ENCODE measurements at places on chromosomes 1 and 21. TPM values are rescaled to one million over a fixed set of nuclear protein-coding genes. Genes with fewer than 3 reads are reported as not detected.
A peak's percentile ranks its signal among the peaks of the same experiment; 100 is the strongest.

DNA sequence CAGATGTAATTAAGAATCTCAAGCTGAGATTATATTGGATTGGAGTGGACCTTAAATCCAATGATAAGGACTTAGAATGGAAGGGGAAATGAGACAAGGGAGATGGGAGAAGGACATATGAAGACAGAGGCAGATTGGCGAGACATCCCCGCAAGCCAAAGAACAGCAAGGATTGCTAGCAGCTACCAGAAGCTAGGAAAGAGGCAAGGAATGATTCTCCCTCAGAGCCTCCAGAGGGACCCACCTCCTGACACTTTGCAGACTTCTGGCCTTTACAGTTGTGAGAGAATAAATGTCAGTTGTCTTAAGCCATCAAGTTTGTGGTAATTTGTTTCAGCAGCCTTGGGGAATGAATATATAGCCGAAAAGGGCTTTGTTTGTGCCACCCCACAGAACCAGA lies 20.7 kb downstream of the METTL13 start:
- no peak for DNase-seq

DNA sequence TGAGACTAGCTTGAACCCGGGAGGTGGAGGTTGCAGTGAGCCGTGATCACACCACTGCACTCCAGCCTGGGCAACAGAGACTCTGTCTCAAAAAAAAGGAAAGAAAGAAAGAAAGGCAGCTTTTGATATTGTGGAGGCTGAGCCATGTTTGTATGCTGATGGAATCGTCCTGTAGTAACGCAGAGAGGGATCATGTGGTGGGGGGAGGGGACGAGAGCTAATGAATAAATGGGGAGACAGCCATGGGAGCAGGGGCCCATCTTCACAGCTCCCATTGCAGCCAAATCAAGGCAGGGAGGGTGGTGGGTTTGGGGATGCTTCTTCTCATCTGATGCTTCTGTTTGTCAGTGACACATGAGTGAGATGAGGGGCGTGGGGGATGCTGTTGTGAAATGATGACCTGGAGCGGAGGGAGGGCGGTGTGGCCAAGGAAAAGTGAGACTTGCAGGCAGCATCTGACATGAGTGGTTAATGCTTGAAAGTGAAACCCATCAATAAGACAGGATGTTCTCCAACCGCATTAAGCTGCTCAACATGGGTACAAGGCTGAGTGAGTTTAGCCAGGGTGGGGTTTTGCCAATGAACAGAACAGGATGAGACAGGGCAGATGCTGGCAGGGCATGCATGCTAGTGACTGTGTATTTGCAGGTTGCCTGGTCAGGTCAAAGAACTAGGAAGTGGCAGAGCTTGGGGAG lies 16.7 kb downstream of the SPATA21 start:
- no peak for DNase-seq

- no peak for DNase-seq
Measured at GRCh38 chr1:80450711-80451110, 1350.0 kb upstream of the ADGRL2 start.

GRCh38 chr1:198620218-198620617 lies 18.6 kb upstream of the PTPRC start:
- no peak for DNase-seq

DNA sequence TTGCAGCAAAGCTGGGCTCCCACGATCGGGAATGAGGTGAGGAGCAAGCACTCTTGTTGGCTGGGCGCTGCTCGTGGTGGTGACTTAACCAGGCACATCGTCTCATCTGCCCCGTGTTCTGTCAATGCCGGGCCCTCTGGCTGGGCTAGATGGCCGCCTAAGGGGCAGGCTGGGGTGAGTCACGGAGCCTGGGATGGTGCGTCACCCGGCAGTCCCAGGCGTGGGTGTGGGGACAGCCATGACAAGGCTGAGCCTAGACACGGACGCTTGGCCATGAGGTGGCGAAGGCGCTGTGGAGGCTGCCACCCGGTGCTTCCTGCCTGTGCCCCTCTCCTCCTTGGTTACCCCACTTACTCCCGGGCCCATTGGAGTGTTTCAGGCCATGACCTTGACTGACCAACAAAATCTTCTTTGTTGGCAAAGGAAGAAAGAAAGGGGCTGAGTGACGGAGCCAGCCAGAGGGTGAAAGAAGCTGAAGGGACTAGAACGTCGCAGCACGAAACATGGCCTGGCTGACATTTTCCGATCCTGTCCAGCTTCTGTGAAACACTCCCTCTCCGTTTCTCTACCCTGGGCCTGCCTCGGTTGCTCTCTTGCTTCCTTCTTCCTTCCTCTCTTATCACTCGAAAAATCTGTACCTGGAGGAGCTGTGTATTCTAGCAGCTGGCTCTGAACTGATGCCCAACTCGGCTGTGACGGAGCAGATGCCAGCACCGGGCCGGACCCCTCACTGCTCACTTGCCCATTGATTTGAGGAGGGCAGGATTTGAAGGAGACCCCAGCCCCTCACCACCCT lies 596 bp downstream of the CD247 start:
- DNase-seq, result no peak

GRCh38 chr1:213414911-213415310 lies 363.9 kb downstream of the RPS6KC1 start:
- DNase-seq, result no peak

- DNase-seq, result no peak
Measured at GRCh38 chr1:224259986-224260385, 70.0 kb downstream of the NVL start.

DNA sequence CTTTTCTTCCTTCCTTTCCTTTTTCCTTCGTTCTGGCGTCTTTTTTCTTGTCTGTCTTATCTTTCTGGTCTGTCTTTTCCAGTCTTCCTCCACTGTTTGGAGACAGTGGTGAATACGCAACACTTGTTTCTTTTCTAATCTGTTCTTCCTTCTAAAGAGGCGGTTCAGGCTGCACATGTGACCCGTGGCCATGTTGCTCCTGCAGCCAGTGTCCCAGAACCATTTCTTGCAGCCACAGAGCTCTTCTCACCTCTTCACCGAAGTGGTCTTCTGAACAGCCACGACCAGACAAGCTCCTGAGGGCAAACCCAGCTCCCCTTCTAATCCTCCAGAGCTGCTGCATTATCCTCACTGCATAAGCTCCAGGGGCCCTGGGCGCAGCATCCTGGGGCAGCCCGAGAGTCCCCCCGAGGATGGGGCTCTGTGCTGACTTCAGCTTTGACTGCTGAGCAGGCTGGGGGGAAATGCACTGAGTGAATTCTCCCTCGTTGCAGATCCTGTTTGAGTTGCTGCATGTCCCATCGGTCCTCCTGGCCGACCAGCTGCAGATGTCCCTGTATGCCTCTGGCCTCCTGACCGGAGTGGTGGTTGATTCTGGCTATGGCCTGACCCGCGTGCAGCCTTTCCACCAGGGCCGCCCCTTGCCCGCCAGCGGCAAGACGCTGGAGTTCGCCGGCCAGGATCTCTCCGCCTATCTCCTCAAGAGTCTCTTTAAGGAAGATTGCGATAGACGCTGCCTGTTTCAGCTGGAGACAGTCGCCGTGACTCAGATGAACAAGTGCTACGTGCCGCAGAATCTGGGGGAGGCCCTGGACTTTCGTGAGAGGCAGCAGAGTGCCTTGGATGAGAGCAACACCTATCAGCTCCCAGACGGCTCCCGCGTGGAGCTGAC lies 70.4 kb downstream of the ACTL8 start:
- DNase-seq, result no peak

DNA sequence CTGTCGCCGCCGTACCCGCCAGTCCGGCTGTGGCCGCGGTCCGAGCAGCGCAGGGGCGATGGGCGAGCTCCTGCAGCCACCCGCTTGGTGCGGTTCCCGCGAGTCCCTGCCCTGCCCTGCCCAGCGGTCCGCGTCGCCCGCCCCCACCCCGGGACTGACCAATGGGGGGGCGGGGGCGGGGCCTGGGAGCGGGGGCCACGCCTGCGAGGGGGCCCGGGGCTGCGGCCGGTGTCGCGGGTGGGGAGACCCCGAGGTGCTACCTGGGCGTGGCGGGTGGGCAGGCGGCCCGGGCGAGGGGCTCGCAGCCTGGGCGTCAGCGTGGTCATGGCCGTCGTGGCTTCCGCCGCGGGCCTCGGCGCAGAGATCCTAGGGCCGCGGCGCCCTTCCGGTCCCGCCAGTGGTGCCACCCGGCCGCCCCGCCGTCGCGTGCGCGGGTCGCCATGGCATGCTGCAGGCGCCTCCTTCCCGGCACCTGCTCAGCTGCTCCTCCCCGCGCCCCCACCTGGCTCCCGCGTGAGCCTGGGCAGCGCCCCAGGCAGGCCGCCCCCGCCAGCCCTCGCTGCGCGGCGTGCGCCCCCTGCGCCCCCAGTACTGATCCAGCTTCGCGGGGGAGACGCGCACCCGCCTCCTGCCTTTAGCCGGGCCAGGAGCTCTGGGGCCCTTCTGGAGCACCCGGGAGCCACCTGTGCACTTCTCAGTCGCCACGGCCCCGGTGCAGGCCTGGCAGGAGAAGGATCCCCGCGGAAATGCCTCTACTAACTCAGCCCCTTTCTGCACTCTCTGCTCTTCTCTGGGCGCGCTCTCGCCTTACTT lies at the start of gene BMP8B:
Gene BMP8B, minus strand, starts transcription at position 108 of the 813 bp plus-strand sequence. CDS start 380 bp downstream, outside the sequence.
- peak; percentile 22 for DNase-seq

DNA sequence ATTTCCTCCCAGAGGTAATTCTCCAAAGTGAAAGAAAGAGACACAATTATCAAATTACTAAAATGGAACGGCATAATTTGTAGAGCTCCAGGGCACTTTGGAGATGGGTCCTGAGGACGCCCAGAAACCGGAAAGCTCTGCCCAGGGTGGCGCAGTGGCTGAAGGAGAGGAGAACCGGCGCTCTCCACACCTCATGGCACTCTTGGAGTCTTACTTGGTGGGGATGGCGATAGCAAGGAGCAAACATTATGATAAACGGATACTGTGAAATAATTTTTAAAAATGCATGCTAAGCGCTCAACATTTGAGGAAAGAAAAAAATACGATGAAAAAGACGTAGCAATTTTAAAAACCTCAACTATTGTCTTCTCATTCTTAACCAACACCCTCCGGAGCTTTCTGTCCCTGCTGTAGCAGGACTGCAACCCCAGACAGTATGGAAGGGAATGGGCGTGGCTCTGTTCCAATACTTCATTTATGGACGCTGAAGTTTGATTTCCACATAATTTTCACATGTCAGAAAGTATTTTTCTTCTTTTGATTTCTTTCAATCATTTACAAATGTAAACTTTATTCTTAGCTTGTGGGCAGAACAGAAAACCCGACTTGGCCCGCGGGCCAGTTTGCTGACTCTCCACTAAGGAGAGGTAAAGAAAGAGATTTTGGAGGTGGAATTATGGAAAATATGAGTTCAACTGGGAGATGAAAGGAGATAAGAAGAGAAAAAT lies 1.1 kb downstream of the S100A11 start:
- peak; percentile 44 for DNase-seq

GRCh38 chr1:228850141-228851100 lies 115.1 kb downstream of the RHOU start:
- DNase-seq, result no peak

GRCh38 chr1:91700771-91701471 lies 185.0 kb downstream of the TGFBR3 start:
- DNase-seq, result peak; percentile 67

GRCh38 chr1:84117868-84118267 lies 26.2 kb upstream of the PRKACB start:
- peak; percentile 33 for DNase-seq

DNA sequence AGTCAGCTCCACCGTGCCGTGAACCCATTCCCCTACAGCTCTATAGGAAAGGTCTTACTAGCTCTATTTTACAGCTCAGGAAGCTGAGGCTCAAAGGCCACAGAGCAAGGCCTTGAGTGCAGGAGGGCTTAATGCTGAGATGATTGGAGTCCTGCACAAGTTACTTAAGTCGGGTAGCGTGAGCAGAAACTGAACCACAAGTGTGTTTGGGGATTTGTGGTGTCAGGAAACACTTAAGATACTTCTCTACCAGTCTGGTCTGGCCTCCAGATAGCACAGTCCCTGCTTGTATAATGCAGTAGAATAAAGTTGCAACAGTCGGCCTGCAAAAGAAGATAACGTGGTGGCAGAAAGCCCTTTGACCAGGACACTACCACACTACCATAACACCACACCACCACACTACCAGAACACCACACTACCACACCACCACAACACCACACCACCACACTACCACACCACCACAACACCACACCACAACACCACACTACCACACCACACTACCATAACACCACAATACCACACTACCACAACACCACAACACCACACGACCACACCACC lies 118.1 kb downstream of the SPSB1 start:
- peak; percentile 99 for DNase-seq

GRCh38 chr1:150168960-150169601 lies 19.4 kb downstream of the PLEKHO1 start:
- DNase-seq, result peak; percentile 70

GRCh38 chr1:231420299-231420958 lies 1.7 kb downstream of the EGLN1 start:
- peak; percentile 49 for DNase-seq

DNA sequence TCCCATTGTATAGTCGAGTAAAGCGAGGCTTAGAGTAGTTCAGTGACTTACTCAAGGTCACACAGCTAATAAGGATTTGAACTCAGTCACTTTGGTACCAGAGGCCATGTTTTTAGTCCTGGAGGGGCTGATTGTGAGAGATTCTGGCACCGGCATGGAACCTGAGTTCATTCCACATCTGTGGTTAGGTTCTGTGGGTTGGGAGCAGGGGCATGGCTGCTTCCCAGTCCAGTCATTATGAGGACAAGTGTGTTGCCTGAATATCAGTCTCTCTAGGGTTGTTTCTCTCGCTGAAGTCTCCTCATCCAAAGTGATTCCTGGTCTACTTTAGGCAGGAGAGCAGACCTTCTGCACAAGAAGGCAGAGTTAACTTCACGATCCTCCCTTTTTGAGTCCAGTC lies 90.6 kb downstream of the C1orf94 start:
- DNase-seq, result no peak

- peak; percentile 67 for DNase-seq
Measured at GRCh38 chr1:78333502-78333901, 157.3 kb upstream of the PTGFR start.

DNA sequence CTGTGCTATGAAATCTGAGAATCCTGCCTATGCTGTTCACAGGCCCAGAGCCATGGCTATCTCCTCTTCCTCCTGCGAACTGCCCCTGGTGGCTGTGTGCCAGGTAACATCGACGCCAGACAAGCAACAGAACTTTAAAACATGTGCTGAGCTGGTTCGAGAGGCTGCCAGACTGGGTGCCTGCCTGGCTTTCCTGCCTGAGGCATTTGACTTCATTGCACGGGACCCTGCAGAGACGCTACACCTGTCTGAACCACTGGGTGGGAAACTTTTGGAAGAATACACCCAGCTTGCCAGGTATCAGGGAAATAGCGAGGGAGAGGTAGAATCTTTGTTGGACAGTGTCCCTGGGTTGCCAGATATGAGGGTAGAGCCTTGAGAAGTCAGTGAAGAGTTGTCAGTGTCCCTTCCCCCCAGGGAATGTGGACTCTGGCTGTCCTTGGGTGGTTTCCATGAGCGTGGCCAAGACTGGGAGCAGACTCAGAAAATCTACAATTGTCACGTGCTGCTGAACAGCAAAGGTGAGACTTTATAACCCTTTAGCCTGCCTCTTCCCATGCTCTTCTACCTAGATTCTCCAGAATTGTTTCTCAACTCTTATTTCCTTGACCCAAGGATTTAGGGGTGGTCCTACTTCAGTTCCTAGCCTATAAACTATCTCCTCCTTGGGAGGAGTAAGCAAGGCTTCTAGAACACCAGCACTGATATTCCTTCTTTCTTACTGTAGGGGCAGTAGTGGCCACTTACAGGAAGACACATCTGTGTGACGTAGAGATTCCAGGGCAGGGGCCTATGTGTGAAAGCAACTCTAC lies 1.4 kb downstream of the NIT1 start:
- peak; percentile 84 for DNase-seq

The RPE65 gene
- total RNA-seq, result not detected

The LCE1A gene
- total RNA-seq, result not detected

The PCP4 gene
- total RNA-seq, result not detected

The UMODL1 gene
- not detected for total RNA-seq

The TTC39A gene
- 0.64 TPM for total RNA-seq

The ZFYVE9 gene
- 23.8 TPM for total RNA-seq

The DENND2C gene
- 3.2 TPM for total RNA-seq

Measured in fibroblast of villous mesenchyme (primary cell).